Prostate gland (tissue), 2 donors: ENCODE measurements at places on chromosomes 2 and 18. TPM values are rescaled to one million over a fixed set of nuclear protein-coding genes. Genes with fewer than 3 reads are reported as not detected.

DNA sequence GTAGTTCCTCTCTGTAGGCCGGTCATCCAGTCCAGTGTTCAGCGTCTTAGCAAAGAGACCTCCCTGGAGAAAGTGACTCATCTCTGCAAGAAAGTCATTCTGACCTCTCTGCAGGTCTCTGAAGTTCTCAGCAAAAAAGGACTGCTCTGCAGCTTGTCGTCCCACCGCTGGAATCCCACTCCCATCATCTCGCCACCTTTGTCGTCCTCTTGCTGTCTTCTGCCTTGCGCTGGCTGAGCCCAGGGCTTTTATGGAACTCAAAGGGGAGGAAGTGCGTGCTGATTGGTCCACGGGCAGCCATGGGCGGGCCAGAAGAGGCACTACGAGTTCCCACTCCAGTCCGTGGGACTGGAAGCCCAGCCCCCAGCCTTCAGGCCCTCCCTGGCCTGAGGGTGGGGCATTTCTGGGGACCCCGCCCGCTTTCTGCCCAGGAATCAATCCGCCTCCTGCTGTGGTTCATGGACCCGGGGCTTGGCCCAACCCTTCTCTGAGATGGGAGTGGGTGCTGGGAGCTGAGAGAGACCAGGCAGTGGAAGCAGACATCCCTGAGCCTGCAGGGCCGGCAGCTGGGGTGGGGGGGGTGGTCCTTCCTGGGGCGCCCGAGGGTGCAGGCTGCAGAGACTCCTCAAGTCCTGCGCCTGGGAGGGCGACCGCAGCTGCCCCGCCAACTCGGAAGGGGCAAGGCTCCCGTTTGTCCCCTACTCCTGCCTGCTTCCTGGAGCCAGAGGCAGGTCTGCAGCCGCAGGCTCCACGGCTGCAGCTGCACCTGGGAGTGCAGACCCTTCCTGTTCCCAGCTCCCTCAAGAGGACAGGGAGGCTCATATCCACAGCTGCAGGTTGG lies 660.7 kb upstream of the RAB6C start:
- DNase-seq = no peak

DNA sequence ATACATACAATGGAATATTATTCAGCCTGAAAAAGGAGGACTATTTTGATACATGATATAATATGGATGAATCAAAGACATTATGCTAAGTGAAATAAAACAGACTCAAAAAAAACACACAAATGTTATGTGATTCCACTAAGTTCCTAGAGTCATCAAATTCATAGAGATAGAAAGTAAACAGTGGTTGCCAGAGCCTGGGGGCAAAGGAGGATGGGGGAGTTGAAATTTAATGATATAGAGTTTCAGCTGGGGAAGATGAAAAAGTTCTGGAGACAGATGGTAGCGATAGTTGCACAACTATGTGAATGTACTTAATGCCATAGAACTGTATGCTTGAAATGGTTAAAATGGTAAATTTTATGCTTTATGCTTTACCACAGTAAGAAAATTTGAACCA lies 119.7 kb downstream of the METTL4 start:
- DNase-seq = no peak

DNA sequence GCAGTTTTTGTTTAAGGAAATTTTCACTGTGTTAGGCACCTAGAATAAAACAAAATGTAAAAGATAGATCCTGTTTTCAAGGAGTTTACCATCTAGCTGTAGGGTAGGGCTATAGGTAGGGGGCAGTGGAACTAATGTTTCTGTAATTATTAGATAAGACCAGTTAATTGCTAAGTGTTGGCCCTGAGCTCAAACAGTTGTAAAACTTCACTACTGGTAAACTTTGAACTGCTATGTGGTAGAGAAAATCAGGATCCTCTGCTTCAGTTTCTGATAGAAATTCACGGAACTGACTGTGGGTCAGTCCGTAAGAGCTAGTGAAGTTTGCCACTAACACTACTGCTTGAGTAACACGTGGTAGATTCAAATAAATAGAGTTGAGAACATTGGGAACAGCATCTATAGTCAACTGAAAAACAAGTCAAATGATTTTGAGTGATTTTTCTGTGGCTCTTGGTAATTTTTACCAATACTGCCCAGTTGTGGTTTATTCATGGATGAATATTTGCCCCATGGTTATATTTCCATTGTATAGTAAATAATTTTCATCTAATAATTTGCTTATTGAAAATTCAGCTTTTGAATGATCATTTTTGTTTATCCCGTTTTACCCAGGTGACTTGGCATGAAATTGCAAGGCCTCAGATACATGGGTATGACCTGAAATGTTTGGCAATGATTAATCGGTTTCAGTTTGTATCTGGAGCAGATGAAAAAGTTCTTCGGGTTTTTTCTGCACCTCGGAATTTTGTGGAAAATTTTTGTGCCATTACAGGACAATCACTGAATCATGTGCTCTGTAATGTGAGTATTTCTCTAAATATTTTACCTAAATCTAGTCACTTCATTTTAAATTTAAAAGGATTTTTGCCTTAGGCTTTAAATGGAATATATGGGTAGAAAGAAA lies 26.4 kb downstream of the ELP2 start:
- DNase-seq = no peak

GRCh38 chr2:42648796-42649195 lies 80.4 kb downstream of the MTA3 start:
- DNase-seq = no peak

GKN2 gene
- total RNA-seq = not detected

DNA sequence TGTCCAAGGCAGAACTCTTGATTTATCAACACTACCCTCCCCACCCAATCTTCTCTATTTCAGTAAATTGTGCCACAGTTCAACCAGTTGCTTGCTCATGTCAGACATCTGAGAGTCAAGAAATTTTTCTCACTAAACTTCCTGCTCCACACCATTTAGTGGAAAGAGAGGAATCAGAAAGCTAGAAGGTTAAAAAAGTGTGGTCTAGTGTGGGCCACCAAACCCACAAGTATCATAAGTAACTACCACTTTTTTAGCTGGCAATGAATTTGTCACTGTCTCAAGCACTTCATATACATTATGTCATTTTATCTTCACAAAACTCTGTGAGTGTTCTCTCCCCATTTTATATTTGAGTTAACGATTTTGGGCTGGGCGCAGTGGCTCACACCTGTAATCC lies 16.6 kb upstream of the MSTN start:
- no peak for DNase-seq

DNA sequence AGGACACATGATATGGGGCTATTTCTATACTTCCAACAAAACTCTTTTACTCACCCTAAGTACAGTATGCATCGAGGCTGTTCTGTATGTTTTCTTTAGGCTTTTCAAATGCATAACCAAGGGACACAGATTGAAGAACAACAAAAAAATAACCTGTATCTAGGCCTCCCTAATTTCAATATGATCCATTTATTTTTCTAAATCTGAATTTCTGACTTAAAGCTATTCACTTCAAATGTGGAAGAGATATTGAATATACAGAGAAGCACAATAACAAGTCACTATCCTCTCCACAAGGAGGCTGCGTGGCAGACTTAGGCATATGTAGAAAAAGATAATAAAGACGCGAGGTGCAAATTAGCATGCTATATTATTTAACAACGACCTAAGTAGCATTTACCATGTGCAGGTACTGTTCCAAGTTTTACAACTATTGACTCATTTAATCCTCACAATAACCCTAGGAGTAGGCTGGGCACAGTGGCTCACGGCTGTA lies 39.3 kb upstream of the MFF start:
- DNase-seq = no peak

DNA sequence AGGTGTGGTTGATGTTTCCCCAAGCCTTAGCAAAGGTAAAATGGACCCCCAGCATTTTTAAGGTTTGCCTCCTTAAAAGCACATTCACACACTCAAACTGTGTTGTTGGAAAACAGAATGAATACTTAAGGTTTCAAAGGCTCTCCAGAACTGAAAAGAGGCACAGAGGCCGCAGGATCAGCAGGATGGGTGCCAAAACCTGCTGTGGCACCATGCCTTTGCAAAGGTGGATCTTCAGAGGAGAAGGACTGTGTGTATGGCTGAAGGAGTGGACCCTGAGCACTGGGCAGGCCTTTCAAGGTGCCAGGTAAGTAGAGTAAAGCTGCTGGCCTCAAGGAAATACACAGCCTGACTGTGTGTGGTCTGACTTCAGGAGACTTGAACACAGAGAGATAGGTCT lies 127.3 kb downstream of the XRCC5 start:
- no peak for DNase-seq

- no peak for DNase-seq
Measured at GRCh38 chr2:17780546-17780945, 26.6 kb downstream of the GEN1 start.

PROC gene
- not detected for total RNA-seq

CCDC178 gene
- 3.2 TPM for total RNA-seq

GRCh38 chr2:178227187-178227586 lies 32.9 kb downstream of the OSBPL6 start:
- no peak for DNase-seq

DNA sequence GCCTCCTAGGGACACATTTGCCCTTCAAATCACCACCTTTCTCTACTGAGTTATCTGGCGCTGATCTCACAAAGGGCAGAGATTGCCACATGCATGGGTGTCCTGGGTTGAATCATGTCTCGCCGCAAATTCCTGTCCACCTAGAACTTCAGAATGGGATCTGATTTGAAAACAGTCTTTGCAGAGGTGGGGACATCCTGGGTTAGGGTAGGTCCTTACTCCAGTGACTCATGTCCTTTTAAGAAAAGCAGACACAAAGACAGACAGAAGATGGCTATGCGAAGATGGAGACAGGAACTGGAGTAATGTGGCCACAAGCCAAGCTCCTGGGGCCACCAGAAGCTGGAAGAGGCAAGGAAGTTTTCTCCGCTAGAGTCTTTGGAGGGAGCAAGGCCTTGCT lies 197.4 kb upstream of the SMIM21 start:
- DNase-seq = no peak

- DNase-seq = no peak
Measured at GRCh38 chr18:31657823-31658669, 26.3 kb downstream of the B4GALT6 start.

GRCh38 chr2:55140316-55141219 lies 90.3 kb upstream of the RTN4 start:
- no peak for DNase-seq

HMSD gene
- not detected for total RNA-seq

HOXD13 gene
- total RNA-seq = 11.8 TPM

DNA sequence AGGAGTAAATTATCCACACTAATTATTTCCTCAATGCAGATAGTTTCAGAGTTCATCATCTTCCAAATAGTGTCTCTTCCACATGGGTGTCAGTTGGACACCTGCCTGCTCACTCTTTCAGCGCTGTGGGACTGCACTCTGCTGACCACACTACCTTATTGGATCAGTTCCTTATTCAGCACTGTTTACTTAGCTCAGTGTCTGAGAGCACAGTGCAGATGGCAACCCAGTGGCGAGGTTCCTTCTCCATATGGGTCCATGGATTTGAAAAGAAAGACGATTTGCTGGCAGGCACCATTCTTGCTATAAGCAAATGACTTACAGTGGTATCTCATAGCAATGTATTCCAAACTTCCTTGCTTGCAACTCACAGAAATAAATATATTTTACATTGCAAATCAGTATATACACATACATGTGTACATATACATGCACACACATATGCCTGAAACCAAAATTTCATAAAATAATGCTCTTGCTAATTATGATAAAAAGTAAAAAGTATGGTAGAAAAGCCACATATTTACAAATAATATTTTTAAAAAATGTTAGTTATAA lies 354.8 kb downstream of the INSIG2 start:
- no peak for DNase-seq

DNA sequence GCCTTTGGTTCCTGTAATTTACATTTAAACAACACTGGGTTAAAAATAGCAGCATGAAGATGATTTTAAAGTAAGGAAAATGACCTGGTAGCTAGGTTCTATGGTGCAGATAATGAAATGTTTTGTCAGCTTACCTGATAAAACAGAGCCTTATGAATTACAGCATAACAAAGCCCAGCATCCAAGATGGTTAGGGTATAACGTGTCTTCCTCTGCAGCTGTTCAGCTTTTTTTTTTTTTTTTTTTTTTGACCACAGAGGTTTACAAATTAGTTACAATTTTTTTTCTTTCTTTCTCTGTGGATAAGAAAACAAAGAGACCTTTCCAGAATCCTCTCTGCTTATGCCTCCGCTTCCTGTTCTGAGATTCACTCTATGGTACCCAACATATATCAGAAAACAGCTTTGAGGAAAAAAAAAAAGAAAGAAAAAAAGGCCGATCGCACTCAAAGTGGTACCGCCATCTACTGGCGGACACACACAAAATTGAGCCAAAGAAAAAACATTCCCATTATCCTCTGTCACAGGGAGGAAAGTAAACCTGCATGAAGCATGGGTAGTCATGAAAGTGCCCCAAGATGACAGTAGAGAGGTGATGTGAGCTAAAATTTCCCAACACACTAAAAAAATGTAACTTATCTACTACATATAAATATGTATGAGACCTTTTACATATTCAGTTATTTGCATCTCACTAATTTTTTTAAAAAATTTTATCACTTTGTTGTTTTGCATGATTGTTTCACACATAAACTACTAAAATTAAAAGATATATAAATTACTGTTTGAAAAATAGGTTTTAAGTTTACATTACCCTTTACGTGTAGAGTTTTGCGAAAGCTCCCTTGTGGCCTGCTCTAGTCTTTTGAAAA lies at the start of gene SCN3A:
TSS of gene SCN3A (minus strand) at position 362 of the 871 bp plus-strand sequence. CDS start 27,656 bp downstream, outside the sequence.
- DNase-seq = no peak

L3MBTL4 gene
- 20.5 TPM for total RNA-seq

- DNase-seq = peak; percentile 41
Measured at GRCh38 chr2:157291018-157291417, 33.5 kb downstream of the GALNT5 start.

- no peak for DNase-seq
Measured at GRCh38 chr2:112006076-112006410, 49.0 kb upstream of the TMEM87B start.
